ENCODE measurements at places on chromosomes 1 and 21.

DNA sequence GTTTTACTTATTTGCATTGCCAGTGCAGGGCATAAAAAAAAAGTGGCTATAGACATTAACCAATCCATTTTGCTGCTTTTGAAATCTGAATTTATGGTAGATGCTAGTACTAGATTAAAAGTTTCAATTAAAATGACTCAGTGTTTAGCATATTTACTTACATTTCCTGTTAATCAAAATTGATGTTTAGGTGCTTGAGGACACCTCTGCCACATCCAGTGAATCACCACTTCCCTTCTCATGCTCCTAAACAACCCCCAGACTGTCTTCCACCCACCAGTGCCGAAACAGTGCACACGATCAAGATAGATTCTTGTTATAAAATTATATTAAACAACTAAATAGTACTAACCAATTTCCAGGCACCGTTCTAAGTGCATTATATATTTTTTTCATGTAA lies 32.7 kb downstream of the HSD17B7 start:
- DNase-seq = no peak

DNA sequence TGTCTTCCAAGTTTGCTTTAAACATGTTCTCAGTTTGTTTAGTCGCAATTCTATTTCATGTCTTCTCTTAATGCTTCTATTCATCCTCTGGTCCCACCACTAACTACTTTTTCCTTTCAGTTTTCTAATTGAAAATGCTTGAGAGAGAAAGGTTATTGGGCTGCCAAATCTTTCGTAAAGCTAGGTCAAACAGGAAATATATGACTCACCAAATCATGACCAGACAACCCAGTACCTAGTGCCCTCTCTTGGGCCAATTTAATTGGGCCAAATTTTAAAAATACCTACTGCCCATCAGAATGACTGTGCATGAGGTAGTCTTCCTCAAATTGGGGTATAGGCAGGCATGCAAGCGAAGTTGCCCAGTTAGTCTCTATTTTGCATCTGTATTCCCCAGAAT lies 295.4 kb upstream of the PBX1 start:
- DNase-seq = no peak

- DNase-seq = no peak
Measured at GRCh38 chr1:11877074-11877473, 18.3 kb upstream of the NPPB start.

DNA sequence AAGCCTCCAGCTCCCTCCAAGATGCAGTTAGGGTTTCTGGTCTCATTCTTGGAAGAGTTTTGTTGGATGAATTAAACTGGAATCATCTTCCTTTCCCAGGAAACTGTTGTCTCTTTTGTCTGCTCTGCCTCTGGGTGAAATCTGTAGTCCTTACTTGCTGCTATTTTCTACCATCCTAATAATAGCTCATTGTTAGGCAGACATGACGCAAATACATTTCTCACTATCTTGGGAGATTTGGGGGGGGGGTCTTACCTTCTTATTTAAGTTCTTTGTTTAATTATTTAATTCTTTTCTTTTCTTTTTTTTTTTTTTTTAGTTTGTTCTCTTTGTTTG lies 85.4 kb upstream of the DUSP10 start:
- DNase-seq = no peak

GRCh38 chr1:118995312-118996016 lies 7.3 kb upstream of the TBX15 start:
- no peak for DNase-seq

- no peak for DNase-seq
Measured at GRCh38 chr1:91872559-91873081, 13.3 kb downstream of the TGFBR3 start.

DNA sequence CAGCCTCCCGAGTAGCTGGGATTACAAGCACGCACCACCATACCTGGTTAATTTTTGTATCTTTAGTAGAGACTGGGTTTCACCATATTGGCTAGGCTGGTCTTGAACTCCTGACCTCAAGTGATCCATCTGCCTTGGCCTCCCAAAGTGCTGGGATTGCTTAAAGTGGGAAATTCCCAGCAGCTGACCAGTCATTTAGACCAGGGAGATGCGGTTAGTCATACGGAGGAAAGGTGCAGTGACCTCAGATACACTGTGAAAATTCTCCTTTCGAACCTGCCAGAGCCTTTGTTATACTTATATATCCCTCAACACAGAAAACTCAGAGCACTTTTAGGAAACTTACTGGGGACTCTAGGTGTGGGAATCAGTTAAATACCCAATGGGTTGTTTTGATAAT lies 39.6 kb downstream of the MAP10 start:
- DNase-seq = no peak

GRCh38 chr1:236176337-236177336 lies 34.3 kb downstream of the GPR137B start:
- no peak for DNase-seq

- DNase-seq = no peak
Measured at GRCh38 chr1:24005163-24005562, 25.0 kb upstream of the SRSF10 start.

DNA sequence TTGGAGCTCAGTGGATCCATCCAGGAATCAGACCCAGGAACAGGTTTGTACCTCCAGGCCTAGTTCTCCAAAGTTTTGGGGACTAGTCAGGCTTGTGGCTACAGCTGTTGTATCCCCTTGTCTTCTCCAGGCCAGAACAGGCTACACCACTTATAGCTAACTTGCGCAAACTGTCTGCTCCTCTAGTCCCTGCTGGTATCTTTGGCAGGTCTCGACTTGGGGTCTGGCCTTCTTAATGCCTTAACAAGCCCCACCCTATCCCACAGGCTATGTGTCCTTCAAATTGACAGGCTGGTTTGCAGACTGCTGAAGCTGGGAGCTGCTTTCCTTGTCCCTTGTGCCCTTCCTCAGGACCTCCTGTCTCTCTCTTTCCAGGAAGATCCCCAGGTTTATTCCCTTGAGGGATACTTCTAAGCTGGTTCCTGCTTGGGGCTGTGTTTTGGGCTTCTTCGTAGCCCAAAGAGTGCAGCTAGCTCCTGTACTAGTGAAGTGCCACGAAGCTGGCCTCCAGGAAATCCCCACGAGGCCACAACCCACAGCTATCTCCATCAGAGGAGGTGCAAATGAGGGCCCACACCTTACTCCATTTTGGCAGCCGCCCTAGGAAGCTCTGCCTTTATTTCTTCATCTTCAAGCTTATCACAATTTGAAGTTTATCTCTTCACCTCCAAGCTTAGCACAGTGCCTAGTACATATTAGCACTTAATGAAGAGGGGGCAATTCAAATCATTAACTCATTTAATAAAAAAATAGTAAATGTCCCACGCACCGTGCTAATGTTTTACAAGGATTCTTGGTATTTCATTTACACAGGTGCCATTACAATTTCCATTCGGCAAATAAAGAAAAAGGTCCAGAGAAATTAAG lies 683 bp upstream of the DMAP1 start:
- DNase-seq = no peak

DNA sequence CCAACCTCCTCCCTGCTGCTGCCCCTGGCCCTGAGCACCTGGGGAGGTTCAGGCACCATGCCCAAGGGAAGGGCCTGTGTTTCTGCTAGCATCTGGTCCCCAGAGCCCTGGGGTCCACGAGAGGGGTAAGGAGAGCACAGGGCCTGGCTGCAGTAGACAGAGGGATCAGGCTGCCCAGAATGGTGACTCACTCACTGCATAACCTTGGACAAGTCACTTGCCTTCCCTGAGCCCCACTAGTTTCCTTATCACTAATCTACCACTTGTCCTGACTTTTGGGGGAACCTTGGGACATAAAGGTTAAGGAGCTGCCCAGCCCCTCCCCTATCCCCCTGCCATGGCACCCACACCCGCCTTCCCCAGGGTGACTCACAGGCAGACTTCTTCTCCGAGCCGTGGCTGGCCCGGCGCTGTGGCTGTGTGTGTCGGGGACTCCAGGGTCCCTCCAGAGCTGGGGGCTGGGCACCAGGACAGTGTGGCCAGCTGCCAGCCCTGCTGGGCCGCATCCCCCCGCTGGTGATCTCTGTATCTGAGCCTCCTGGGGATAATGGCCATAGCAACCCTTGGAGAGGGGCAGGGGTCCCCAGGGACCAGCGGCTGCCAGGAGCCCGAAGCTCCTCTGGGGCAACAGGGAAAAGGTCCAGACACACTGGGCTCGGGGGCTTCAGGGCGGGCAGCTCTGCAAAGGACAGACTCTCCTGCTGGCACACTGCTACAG lies 4.0 kb downstream of the ARHGEF19 start:
- no peak for DNase-seq

DNA sequence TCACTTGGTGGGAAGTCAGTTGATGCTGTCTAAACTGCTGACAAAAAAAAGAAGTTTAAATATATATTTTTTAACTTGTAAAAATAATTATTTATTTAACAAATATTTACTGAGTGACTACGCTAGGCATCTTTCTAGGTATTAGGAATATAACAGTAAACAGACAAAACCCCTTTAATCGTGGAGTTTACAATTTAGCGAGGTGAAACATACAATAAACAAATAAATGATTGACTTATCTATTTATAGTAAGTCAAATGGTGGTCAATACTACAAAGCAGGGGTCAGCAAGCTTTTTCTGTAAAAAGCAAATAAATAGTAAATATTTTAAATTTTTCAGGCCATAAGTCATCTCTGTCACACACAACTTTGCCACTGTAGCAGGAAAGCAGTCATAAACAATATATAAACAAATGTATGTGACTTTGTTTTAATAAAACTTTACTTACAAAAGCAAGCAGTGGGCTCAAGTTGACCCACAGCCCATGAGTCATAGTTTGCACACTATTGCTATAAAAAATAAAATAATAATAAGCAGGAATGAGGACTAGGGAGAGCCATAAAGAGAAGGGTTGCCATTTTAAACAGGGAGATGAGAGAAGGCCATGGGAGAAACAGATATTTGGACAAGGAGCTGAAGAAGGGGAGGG lies 263.9 kb downstream of the PLPP3 start:
- no peak for DNase-seq

- no peak for DNase-seq
Measured at GRCh38 chr21:41802684-41803083, 35.8 kb upstream of the RIPK4 start.

DNA sequence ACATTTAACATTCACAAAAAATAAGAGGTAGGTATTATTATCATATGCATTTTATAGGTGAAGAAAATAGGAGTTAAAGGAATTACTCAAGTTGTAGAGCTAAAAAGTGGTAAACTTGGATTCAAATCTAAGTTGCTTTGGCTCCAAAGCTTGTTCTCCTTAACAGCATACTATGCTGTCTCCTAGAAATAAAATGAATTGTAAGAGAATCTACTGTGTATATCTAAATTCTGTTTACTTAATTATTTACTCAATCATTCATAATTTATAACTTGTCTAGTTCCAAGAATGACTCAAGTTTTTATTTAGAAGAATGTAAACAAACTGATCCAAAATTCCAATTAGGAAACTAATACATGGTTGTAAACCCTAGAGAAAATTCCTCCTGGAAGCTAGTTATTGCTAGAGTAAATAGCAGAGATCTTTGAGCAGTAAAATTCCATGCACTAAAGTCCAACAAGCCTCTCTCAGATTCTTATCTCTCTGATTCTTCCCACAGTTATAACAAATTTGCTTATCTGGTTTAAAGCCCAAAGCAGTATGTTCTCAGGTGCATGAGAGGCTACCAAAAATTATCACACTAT lies 132.5 kb upstream of the DPT start:
- DNase-seq = no peak

- DNase-seq = no peak
Measured at GRCh38 chr1:156495401-156496140, 5.0 kb downstream of the MEF2D start.

GRCh38 chr1:116674751-116675150 lies 7.2 kb upstream of the IGSF3 start:
- no peak for DNase-seq

GRCh38 chr1:171844381-171844780 lies 3.1 kb downstream of the DNM3 start:
- no peak for DNase-seq

- no peak for DNase-seq
Measured at GRCh38 chr1:221612047-221612777, 129.7 kb downstream of the DUSP10 start.

DNA sequence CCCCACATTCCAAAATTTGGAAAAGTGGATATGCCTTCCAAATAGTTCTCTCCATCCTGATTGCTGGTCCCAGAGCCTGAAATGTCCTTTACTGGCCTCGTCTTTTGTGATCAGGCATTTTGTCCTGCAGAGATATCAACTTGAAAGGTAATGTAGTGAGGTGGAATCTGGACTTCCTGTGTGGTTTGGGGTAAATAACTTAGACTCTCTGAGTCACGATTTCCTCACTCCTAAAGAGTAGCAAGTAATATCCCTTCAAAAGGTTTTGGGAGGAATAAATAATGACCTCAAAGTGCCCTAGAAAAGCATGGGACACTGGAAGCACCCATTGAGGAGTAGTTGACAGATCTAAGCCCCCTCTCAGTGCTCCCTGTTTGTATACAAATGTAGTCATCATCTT lies 426.6 kb downstream of the OMA1 start:
- DNase-seq = no peak

GRCh38 chr1:11878891-11879190 lies 20.1 kb upstream of the NPPB start:
- no peak for DNase-seq

DNA sequence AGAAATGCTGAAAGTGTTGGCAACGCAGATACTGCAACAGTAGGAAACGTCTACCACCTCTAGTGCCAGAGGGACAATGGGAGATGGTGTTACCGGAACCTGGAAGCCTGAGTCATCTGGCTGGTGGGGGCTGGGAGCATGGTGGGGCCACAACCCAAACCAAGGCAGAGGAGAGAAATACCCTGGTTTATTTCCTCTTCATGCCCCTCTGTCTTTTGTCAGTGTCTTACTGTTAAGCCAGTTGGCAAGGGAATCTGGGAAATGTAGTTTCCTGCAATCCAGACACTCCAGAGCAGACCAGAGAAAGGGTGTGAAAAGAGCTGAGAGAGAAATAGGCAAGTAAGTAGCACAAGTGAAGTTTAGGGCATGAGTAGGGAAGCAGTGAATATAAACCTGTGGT lies 14.8 kb downstream of the DNTTIP2 start:
- DNase-seq = no peak

- DNase-seq = no peak
Measured at GRCh38 chr21:28640326-28640725, 352.4 kb downstream of the LTN1 start.

DNA sequence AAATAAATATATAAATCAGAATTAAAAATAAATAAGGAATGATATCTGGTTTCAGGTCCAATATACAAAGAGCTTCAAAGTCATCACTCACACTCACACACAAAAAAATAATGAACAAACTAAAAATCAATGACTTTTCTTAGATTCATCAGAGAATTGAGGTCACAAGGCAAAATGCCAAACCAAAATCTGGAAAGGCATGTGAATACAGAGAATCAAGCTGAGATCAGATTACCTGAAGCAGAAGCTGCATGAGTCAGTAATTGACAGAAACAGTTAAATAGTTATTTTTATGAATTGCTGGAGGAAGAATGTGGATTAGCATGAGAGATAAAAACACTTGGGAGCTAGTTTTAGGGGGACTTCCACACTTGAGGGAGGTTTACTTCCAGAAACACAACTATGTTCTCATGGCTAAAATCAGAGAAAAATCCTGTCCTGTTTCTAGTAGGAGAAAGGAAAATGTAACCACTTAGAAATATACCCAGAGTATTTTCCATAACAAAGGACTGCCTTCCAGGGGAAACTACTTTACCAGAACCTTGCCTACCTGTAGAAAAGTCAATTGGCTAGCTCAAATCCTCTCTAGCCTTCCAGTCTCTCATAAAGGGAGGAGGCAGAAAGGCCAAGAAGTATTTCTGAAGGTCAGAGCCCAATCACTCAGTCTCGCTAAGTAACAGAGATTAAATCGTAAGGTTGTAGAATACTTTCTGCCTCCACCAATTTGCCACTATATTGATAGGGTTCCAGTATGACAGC lies 536.6 kb upstream of the NR5A2 start:
- DNase-seq = no peak

Data from GM06990 (cell line).